ENCODE measurements at places on chromosomes 5 and 9.

- DNase-seq, result no peak
Observed at GRCh38 chr9:91349115-91349555, 12.6 kb downstream of the AUH start.

DNA sequence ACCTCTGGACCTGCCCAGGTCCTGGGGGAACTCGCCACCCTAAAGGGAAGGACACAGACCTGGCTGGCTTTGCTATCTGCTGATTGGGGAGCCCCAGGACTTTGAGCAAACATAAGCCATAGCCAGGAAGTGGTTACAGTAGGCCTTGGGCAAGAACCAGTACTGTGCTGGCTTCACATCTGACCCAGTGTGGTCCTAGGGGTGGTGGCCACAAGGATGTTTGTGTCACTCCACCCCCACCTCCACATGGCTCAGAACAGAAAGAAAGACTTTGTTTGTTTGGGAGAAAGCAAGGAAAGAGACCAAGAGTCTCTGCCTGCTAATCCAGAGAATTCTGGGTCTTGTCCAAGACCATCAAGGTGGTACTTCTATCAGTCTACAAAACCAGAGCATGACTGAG, 334.2 kb downstream of the SPOCK1 start:
- DNase-seq, result no peak

- no peak for DNase-seq
Observed at GRCh38 chr9:96067004-96067403, 191.5 kb downstream of the ERCC6L2 start.

DNA sequence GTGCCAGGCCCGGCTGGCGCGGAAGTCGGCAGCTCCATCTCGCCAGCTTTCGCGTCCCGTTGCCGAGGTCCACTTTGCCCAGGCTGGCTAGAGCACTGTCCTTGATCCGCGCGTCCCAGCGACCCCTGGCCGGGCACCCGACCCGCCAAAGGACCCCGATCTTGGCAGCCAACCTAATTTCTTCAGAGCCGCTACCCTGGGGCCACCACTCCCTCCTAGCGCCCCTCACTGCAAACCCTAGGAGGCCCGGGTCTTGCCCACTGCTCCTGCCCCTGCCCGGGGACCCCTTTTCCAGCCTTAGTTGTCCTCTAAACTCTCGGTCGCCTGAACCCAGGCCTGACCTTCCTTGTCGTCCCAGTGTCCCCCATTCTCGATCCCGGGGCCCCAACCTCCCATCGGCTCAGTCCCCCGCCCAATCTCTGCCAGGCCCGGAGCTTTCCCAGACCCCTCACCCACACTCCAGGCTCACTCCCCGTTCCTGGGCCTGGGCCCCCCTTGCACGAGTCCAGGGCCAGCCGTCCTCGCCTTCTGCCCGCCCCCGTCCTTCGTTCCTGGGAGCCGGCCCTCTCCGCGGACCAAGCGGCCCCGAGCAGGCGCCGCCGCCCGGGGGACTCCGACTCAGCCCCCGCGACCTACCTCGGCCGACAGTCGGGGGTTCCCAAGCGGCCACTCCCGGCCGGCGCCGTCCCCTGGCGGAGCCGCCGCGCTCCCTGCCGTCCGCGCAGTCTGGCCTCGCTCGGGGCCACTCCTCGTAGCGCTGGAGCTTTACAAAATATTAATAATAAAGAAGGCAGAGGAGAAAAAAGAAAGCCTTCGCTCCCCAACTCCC, 701 bp upstream of the LMX1B start:
- DNase-seq, result no peak

DNA sequence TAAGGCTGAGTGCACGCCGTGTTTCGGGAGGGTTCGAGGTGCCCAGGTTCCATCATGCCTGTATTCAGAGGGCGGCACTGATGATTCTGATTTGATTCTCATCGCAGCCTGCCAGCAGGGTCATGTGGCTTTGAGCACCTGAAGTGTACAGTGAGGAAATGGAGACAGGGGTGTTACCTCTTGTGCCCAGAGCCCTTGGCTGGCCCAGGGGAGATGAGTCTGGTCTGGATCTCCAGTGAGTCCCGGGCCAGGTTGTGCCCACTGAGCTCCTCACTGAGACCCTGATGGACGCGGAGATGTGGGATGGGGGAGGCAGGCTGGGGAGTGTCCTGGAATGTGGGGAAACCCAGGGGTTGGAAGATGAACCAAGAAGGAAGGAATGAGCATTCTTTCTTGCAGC, 54.7 kb downstream of the GADD45G start:
- DNase-seq, result no peak

- no peak for DNase-seq
Observed at GRCh38 chr5:137462816-137463520, 36.2 kb downstream of the SPOCK1 start.

DNA sequence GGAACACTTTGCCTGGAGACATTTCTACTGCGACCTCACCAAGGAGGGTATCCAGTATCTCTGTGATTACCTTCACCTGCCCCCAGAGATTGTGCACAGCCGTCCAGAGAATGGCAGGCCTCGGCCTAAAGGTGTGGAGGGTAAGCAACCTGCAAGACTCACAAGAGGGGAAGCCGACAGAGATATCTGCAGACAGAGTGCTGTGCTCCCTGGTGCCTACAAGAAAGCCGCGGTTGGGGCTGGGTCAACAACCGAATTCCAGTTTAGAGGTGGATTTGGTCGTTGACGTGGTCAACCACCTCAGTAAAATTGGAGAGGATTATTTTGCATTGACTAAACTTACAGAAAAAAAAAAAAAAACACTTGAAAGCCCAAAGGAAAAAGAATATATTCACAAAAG, 107.8 kb upstream of the ISL1 start:
- DNase-seq, result no peak

- DNase-seq, result no peak
Observed at GRCh38 chr9:14780251-14780650, 57.7 kb upstream of the CER1 start.

GRCh38 chr9:137952976-137953666, 75.5 kb downstream of the CACNA1B start:
- DNase-seq, result no peak

DNA sequence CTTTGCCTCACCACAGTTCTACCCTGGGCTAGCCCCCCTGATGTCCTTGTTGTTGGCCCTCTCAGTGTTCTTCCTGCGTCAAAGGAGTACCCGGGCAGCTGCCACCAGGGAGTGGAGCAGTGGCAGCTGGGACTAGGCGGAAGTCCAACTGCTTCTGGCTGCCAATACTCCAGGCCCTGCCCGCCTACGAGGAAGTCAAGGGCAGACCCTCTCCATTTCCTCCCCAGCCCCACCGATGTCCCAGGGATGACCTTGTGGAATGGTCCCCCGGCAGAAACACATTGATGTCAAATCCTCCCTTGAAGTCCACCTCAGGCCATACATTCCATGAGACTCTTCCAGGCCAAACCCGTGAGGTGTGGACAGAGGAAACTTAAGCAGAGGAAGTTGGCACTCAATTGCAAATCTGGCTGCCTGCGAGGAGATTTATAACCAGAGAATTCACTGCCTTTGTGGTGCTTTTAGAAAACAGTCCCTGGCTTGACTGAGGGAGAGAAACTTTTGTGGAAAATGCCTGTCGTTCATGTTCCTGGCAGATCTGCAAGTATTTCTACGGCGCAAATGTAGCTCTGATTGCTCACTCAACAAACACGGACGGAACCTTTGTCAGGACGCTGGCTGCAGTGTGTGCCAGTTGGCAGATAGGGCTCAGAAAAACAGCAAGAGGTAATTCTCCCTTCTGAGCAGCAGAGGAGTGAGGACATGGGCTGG, 339.7 kb downstream of the RAB3C start:
- no peak for DNase-seq

Measured in stimulated activated CD4-positive, alpha-beta T cell treated with anti-CD3 and anti-CD28 coated beads, Interleukin-1b, Interleukin-23, amount 100 ng/mL, for 1 hour (primary cell).